ENCODE measurements at places on chromosomes 1 and 21.

- DNase-seq, result no peak
These were observed 41.9 kb downstream of the CD34 start for GRCh38 chr1:207868774-207869721.

DNA sequence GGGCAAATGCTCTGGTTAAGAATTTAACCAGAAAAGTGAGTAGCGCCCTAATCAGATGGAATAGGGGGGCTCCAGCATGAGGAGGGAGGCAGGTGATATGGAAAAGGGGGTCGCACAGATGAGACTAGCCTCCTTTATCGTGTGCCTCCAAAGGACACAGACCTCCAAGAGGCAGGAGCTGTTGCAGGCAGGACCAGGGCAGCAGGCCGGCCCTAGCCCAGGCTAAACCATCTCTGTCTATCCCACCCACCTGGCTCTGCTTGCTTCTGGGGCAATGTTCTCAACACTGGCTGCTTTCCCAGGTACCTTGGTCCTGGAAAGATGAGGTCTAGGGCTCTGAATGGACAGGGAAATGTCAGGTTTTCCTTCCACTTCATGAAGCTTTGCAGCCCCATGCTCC lies 36.3 kb downstream of the C2CD2 start:
- no peak for DNase-seq

- no peak for DNase-seq
These were observed 153.3 kb downstream of the PTPRU start for GRCh38 chr1:29389533-29390041.

- DNase-seq, result no peak
These were observed 6.2 kb downstream of the PROX1 start for GRCh38 chr1:213993929-213994328.
